ENCODE measurements at places on chromosomes 3 and 15.

GRCh38 chr3:62229908-62230307, 143.4 kb downstream of the FEZF2 start:
- peak; percentile 5 for DNase-seq

DNA sequence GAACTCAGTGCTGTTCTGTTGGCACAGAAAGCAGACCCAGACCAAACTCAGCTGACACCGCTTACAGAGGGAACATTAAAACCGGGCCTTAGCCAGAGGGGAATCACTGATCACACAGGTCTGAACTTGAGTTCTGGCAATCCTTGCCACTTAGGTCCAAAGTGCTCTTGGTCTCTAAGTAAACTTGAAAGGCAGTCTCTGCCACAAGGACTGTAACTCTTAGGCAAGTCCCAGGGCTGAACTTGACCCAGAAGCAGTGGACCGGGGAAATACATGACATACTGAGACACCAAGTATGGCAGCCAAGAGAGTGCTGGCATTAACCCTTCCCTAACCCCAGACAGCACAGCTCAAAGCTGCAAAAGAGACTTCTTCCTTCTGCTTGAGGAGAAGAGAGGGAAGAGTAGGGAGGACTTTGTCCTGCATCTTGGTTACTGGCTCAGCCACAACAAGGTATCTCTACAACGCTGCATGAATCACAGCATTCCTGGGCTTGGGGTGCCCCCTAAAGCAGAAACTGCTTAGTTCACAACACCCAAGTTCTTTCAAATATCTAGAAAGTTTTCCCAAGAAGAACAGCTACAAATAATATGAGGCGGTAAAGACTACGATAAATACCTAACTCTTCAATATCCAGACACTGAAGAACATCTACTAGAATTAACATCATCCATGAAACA, 32.5 kb downstream of the NAALADL2 start:
- DNase-seq = peak; percentile 1

DNA sequence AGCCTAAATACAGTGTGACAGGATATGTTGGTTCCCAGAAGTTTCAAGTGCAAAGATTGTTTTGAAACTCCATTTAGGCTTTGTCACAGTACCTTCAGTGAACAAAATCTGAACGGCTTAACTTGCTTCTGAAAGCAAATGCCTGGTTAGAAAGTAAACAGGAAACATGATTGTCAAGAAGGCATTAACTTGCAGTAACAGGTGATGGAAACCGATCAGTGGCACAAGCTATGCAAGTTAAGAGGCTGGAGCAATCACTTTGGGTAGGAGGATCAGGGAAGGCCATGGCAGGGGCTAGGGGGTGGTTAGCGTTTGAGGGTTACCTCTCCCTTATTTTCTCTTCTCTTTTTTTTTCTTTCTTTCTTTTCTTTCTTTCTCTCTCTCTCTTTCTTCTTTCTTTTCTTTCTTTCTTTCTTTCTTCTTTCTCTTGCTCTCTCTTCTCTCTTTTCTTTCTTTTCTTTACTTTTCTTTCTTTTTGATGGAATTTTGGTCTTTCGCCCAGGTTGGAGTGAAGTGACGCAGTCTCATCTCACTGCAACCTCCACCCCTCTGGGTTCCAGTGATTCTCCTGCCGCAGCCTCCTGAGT, 2.4 kb downstream of the HYKK start:
- no peak for DNase-seq

GRCh38 chr3:55505776-55506175, 18.7 kb upstream of the WNT5A start:
- no peak for DNase-seq

GRCh38 chr3:142787719-142788118, 63.9 kb downstream of the TRPC1 start:
- peak; percentile 63 for DNase-seq

DNA sequence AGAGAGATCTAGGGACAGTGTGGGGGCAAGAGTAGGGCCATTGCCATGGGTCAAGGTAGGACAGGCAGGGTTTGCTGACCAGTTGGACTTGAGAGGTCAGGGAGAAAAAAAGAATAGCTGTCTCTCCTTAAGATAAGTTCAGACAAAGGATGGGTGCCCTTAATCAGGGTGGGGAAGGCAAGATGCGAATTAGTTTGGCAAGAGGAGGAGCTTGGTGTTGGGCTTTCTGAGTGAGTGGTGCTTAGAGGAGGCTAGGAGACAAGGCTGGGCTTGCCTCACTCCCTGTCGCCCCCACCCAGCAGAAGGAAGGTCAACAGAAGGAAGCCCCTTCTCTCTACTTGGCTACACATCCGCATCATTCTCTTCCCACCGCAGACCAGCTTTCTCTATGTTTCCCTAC, 53.9 kb upstream of the CTDSPL start:
- no peak for DNase-seq

- no peak for DNase-seq
Observed at GRCh38 chr15:74040109-74040850, 42.1 kb downstream of the GOLGA6A start.

- no peak for DNase-seq
Observed at GRCh38 chr3:184730924-184731323, 19.1 kb upstream of the MAGEF1 start.
